Activated CD4-positive, alpha-beta memory T cell treated with anti-CD3 and anti-CD28 coated beads, Interleukin-2, amount 10 ng/mL, durations not matched to agents 7 days and 5 days (primary cell): ENCODE measurements at places on chromosomes 1 and 21. TPM values are rescaled to one million over a fixed set of nuclear protein-coding genes. Genes with fewer than 3 reads are reported as not detected.

GRCh38 chr21:36047139-36047538, 13.2 kb downstream of the SETD4 start:
- H3K27ac ChIP-seq = no peak overlapping the region
- peaks cover 68% of the 10 kb centered on the region for H3K36me3 ChIP-seq
- no peaks in the 10 kb centered on the region for H3K27me3 ChIP-seq
- no peak overlapping the region for H3K4me3 ChIP-seq
- no peak for DNase-seq

Gene CD84
- total RNA-seq = 21.6 TPM

- H3K4me3 ChIP-seq = no peak overlapping the region
- H3K4me1 ChIP-seq = no peaks in the 10 kb centered on the region
- H3K27me3 ChIP-seq = no peaks in the 10 kb centered on the region
- H3K36me3 ChIP-seq = no peaks in the 10 kb centered on the region
- H3K27ac ChIP-seq = no peak overlapping the region
These were observed 61.0 kb upstream of the RRP15 start for GRCh38 chr1:218224101-218224500.

Gene B3GALT2
- 4.1 TPM for total RNA-seq

Gene RGS7
- total RNA-seq = not detected

DNA sequence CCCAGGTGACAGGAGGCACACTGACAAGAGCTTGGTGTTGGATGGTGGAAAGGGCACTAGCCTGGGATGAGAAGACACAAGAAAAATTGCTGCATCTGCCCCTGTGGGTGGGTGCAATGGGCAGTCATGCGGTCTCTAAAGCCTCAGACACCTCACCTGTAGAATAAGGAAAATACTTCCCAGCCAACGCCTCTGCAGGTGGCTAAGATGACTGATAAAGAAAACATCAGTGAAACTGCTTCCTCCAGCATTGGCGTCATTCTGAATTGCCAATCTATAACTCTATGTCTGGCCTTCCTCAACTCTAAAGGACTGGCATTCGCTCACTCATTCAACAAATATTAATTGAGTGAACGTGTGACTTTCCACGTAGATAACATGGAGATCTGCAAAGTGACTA, 100.4 kb upstream of the F3 start:
- H3K4me1 ChIP-seq = no peaks in the 10 kb centered on the region
- H3K27ac ChIP-seq = no peak overlapping the region
- peaks cover 3% of the 10 kb centered on the region for H3K27me3 ChIP-seq
- H3K4me3 ChIP-seq = no peak overlapping the region

- DNase-seq = peak; percentile 94
- H3K4me3 ChIP-seq = peak within 1 kb of the TSS; percentile 93
- H3K27me3 ChIP-seq = peaks cover 17% of the 10 kb centered on the region
- H3K27ac ChIP-seq = peak within 1 kb of the TSS; percentile 79
These were observed at the start of gene ATXN7L2 for GRCh38 chr1:109483672-109484518. Gene ATXN7L2 (plus strand): TSS chr1:109483905. CDS start chr1:109483954, 49 bp downstream.

DNA sequence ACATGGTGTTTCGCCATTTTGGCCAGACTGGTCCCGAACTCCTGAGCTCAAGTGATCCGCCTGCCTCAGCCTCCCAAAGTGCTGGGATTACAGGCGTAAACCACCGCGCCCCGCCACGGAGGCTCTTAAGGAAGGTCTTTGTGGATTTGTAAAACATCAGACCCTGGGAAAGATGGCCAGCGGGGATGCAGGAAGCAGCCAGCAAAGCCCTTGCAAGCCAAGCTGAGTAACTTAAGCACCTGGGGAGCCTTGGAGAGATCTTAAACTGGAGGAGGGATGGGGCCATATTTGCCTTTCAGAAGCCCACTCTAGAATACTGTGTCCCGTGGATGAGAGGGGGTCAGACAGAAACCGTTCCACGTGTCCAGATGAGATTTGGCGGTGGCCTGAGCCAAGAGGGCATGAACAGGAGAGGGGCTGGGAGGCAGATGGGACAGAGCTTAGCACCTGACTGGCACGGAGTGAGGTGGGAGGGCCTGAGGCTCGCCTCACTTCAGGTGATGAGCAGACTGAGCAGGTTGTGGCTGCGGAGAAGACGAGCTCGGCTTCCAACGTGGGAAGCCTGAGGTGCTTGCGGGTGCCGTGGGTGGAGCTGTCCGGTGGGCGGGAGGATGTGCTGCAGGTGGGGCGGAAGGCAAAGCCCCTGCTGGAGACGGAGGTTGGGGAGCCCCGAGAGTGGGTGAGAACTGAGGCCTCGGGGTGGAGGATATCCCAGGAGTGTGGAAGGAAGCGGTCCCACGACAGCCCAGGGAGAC, 11.7 kb downstream of the C1orf216 start:
- H3K4me1 ChIP-seq = peaks cover 19% of the 10 kb centered on the region
- DNase-seq = no peak

DNA sequence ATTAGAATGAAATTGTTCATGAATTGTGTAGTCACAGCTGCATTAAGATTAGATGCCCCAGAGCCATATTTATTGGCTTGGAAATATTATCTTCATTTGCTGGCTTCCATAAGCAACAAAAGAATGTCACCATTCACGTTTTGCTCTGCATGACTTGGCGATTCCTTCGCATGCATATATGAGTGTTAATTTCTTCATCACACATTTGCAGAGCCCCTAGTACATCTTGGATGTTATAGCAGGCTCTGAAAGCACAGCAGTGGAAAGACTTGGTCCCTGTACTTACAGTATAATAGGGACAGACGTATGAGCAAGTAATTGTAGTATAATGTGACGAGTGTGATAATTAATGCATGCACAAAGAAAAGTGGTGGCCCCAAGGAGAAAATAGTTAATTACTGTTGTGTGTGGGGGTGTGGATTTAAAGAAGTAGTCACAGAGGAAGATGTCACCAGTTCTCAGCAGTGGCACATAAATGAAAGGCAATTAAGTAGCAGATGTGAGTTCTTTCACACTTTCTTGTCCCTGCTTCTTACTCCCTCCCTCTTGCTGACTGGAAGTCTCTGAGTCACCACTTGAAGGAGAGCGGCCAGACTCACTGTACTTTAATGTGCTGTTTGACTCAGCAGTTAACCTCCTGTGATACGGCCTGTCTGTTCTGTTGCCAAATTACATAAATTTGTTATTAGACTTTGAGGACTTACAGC, 21.0 kb downstream of the S100A10 start:
- peaks cover 9% of the 10 kb centered on the region for H3K27me3 ChIP-seq
- DNase-seq = peak; percentile 52
- peaks cover 2% of the 10 kb centered on the region for H3K36me3 ChIP-seq
- H3K4me1 ChIP-seq = peaks cover 31% of the 10 kb centered on the region
- H3K4me3 ChIP-seq = no peak overlapping the region

- no peak overlapping the region for H3K4me3 ChIP-seq
- DNase-seq = no peak
- no peaks in the 10 kb centered on the region for H3K27me3 ChIP-seq
- no peak overlapping the region for H3K27ac ChIP-seq
These were observed 75.2 kb downstream of the GFI1 start for GRCh38 chr1:92411511-92411910.

DNA sequence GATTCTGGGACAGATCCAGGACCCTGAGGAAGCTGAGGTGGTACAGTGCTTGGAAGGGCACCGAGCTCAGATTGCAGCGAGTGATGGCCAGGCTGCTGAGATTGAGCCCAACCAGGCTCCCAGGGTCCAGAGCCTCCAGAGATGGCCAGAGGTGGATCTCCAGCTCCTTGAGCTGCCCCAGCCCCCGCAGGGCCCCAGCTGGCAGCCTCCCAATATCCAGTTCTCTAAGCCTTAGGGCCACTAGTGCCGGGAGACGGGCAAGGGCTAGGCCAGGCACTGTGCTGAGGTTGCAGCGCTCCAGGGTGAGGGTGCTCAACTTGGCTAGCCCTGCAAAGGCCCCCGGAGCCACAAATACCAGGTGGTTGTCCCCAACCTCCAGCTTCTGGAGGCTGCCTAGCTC, 3.4 kb downstream of the LINGO4 start:
- H3K27ac ChIP-seq = no peak overlapping the region
- H3K27me3 ChIP-seq = peaks cover 13% of the 10 kb centered on the region
- peaks cover 13% of the 10 kb centered on the region for H3K4me1 ChIP-seq
- DNase-seq = no peak

GRCh38 chr1:29812408-29813135, 576.2 kb downstream of the PTPRU start:
- peaks cover 25% of the 10 kb centered on the region for H3K27me3 ChIP-seq
- H3K4me3 ChIP-seq = no peak overlapping the region
- no peak overlapping the region for H3K27ac ChIP-seq
- no peak for DNase-seq
- H3K4me1 ChIP-seq = no peaks in the 10 kb centered on the region

Gene C4BPA
- not detected for total RNA-seq

Gene SLAMF6
- 32.0 TPM for total RNA-seq

DNA sequence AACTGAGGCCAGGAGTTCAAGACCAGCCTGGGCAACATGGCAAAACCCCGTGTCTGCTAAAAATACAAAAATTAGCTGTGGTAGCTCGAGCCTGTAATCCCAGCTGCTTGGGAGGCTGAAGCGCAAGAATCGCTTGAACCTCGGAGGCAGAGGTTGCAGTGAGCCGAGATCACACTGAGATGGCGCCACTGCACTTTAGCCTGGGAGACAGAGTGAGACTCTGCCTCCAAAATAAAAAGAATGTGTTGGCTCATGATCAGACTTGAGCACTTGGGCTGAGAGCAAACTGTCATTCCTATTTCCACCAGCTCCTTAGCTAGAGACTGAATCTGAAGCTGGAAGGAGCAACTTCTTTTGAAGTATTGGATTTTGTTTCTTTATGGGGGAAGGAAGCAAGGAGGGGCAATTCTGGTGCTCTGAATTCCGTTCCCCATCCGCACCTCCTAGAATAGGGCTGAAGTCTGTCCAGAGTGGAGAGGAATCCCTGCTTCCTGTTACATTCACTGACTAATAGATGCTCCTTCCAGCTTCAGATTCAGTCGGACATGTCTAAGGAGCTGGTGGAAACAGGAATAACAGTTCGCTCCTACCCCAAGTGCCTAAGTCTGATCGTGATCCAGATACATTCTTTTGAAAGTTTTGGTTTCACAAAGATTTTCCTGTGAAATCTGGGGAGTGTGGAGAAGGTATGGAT, 3.8 kb downstream of the ZNF672 start:
- H3K4me3 ChIP-seq = no peak overlapping the region
- H3K4me1 ChIP-seq = peaks cover 29% of the 10 kb centered on the region
- DNase-seq = peak; percentile 53
- H3K27ac ChIP-seq = no peak overlapping the region

DNA sequence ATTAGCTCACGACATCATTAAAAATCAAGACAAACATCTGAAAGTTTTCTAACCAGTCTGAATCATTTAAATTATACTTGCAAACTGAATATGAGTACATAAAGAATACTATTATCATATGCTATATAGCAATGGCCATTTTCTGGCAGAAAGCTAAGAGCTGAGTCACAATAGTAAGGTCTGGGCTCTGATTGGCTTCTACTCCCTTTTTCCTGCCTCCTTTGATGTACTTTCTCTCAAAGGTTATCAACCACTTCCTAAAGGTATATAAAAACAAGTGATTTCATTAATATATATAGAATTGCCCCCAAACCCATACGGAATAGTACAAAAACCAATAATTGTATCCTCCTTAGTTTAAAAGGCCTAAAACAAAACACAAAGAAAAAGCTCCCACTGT, 7.0 kb downstream of the KCNA3 start:
- H3K27me3 ChIP-seq = no peaks in the 10 kb centered on the region
- peaks cover 19% of the 10 kb centered on the region for H3K4me1 ChIP-seq
- H3K27ac ChIP-seq = peak overlapping the region; percentile 82

DNA sequence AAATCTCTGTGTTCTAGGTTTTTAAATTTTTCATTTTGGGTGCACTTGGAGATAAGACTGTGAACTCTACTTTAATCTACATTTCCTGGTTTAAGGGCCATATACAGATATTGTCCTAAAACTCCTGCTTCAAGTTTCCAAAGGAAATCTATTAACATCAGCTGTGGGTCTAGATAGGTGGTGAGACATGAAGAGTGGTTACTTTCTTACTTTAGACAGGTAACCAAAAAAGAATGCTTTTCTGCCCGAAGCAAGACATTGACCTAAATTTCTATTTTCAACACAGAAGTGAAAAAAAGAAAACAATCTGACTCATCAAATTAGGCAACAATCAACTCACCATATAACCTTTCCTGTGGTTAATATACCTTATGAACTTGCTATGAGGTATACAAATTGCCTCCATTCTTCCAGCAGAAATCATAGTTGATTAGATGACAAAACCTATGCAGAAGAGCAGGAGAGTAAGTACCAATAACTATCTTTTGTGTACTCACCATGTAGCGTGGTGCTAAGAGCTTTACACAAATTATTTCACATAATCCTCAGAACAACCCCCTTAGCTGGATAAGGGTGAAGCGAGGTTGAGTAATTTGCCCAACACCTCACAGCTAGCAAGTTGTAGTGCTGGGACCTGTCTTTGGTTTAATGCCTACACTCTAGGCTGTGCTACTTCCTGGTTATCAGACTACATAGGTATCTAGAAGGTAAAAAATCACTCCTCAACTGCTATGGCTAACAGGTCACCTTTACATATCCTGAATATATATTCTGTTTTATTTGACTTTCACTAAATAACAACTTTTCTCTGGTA, 23.4 kb upstream of the PTPN14 start:
- H3K27me3 ChIP-seq = peaks cover 11% of the 10 kb centered on the region
- H3K4me1 ChIP-seq = no peaks in the 10 kb centered on the region
- no peak for DNase-seq
- H3K4me3 ChIP-seq = no peak overlapping the region
- H3K27ac ChIP-seq = no peak overlapping the region

DNA sequence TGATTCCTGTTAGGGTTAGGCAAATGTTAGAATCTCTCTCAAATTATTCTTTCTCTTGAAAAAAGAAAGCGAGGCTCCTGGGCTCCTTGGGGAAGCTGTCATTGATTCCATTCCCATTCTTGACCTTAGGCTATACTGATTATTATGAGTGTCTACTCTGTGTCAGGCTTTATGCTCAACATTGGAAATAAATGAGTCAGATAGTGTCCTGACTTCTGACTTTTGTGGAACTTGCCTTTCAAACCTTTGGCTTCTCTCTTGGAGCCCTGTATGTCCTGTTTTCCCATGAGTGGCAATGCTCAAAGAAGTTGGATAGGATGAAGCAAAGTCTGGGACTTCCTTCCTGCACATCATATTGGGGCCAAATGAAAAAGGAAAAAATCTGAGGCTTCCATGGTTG, 11.6 kb downstream of the AGO1 start:
- H3K27me3 ChIP-seq = no peaks in the 10 kb centered on the region
- DNase-seq = no peak

Gene TENT5C
- 66.1 TPM for total RNA-seq

Gene FCN3
- not detected for total RNA-seq

Gene PTGER3
- total RNA-seq = not detected

DNA sequence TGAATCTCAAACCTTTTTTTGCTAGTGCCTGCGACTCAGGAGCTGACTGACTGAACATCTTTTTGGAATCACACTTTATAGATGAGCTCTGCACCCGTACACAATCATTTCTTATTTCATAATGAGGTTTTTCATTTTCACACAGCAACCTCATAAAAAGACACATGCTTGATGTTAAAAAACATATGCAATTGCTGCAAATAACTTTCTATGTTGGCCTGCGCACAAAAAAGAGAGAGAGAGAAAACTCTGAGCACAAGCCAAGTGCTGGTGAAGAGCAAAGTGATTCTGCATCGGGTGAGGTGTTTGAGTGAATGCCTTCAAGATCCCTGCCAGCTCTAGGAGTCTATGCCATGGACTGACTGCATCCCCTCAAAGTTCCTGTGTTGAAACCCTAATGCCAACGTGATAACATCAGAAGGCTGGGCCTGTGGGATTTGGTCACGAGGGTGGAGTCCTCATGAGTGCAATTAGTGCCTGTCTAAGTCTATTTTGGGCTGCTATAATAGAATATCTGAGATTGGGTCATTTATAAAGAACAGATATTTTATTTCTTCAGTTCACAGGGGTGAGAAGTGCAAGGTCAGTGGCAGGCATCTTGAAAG, 36.6 kb downstream of the C1orf87 start:
- no peaks in the 10 kb centered on the region for H3K27me3 ChIP-seq
- no peak for DNase-seq
- H3K36me3 ChIP-seq = no peaks in the 10 kb centered on the region
- H3K4me1 ChIP-seq = no peaks in the 10 kb centered on the region
- H3K27ac ChIP-seq = no peak overlapping the region
